ENCODE measurements at places on chromosomes 11 and 22.

- peaks cover 14% of the 10 kb centered on the region for H3K4me1 ChIP-seq
- DNase-seq: no peak
- H3K4me3 ChIP-seq: no peak overlapping the region
- H3K27ac ChIP-seq: no peak overlapping the region
- no peaks in the 10 kb centered on the region for H3K27me3 ChIP-seq
Measured at GRCh38 chr11:102566112-102566511, 35.6 kb upstream of the MMP7 start.

GRCh38 chr11:69290806-69291205 lies 3.1 kb upstream of the MYEOV start:
- no peak overlapping the region for H3K27ac ChIP-seq
- DNase-seq: no peak
- no peaks in the 10 kb centered on the region for H3K36me3 ChIP-seq

DNA sequence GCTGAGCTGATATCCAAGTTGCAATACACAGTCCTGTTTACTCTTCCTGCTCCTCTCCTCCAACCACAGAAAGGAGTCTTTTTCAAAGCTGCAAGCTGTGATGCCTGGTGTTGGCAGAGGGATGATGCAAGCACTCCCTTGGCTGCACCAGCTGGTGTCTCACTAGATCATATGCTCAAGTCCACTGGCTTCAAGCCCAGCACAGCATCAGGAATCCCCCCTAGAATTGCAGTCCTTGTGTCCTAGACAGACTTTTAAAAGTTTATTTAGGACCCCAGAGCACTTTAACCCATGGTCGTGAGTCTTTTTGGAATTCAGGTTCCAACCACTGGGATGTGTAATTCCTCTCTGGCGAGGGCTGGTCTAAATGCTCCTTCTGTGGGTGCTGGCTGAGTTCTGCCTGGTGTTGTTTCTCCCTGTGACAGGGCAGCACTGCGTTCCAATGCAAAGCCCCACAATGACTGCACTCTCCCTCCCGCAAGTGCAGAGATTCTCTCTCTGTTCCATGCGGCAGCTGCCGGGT lies 1.9 kb upstream of the HEPN1 start:
- H3K27ac ChIP-seq: no peak overlapping the region
- no peak for DNase-seq
- peaks cover 4% of the 10 kb centered on the region for H3K4me1 ChIP-seq
- H3K27me3 ChIP-seq: no peaks in the 10 kb centered on the region

DNA sequence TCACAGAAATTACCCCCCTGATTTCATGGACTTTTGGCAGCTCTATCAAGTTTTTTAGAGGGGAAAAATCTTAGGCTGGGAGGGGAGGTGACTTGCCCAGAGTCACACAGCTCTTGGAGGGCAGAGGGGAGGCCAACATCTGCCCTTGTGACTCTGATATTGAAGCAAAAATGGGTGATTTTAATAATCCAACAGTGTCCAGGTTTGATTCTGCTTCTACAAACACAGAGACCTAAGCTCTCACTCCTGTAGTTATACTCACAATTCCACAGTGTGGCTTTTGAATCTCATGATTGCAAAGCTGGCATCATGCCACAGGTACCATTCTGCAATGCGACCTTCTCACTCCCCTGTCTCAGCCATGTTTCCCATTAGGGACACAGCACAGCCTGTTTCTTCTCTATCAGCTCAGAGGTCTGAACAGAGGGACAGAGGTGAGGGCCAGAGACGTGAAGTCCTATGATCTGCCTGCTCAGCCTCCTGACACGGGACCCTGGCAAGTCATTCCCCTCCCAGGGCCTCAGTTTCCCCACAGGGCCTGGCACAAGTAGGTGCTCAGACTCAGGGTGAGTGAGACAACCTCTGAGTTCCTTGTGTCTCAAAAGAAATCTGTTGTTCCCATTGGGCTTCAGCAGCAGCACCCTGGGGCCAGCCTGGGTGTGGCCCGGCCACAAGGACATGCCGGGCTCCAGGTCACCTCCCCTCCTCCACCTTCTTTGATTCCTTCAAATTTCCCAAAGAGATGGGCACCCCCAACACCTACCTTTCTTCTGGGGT lies 766 bp downstream of the APOL2 start:
- no peaks in the 10 kb centered on the region for H3K27me3 ChIP-seq
- H3K27ac ChIP-seq: peak overlapping the region; percentile 81
- H3K4me1 ChIP-seq: peaks cover 46% of the 10 kb centered on the region
- peaks cover 22% of the 10 kb centered on the region for H3K36me3 ChIP-seq

GRCh38 chr11:24679821-24680351 lies 183.0 kb downstream of the LUZP2 start:
- no peaks in the 10 kb centered on the region for H3K36me3 ChIP-seq
- H3K4me1 ChIP-seq: no peaks in the 10 kb centered on the region
- no peaks in the 10 kb centered on the region for H3K27me3 ChIP-seq
- H3K27ac ChIP-seq: no peak overlapping the region

- no peak for DNase-seq
- no peak overlapping the region for H3K27ac ChIP-seq
- H3K27me3 ChIP-seq: no peaks in the 10 kb centered on the region
- H3K4me3 ChIP-seq: no peak overlapping the region
- H3K4me1 ChIP-seq: no peaks in the 10 kb centered on the region
- H3K36me3 ChIP-seq: no peaks in the 10 kb centered on the region
Measured at GRCh38 chr11:115178705-115179104, 325.5 kb downstream of the CADM1 start.

DNA sequence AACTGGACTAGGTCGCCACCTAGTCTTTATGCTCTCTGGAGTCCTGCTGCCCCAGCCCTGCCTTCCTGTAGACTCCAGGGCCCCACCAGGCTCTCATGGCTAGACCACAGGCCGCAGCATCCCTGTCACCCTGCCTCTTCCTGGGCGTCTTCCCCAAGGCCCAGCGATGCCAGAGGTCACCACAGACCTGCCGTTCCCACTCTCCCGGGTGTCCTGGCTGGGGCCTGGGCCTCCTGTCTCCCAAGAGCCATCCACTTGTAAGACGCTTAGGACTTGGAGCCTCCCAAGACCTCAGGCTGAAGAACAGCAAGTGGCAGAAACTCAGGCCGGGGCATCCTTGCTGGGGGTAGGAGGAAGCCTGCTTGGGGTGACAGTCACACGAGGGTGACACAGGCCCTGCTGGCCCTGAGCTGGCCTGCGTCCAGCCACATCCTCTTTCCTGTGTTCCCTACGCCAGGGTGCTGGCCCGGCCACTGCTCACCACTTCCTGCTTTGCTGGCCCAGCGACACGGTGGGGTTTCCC lies 2.0 kb upstream of the TCIRG1 start:
- H3K27me3 ChIP-seq: no peaks in the 10 kb centered on the region
- H3K4me1 ChIP-seq: peaks cover 46% of the 10 kb centered on the region
- no peak for DNase-seq
- peak overlapping the region; percentile 41 for H3K27ac ChIP-seq

DNA sequence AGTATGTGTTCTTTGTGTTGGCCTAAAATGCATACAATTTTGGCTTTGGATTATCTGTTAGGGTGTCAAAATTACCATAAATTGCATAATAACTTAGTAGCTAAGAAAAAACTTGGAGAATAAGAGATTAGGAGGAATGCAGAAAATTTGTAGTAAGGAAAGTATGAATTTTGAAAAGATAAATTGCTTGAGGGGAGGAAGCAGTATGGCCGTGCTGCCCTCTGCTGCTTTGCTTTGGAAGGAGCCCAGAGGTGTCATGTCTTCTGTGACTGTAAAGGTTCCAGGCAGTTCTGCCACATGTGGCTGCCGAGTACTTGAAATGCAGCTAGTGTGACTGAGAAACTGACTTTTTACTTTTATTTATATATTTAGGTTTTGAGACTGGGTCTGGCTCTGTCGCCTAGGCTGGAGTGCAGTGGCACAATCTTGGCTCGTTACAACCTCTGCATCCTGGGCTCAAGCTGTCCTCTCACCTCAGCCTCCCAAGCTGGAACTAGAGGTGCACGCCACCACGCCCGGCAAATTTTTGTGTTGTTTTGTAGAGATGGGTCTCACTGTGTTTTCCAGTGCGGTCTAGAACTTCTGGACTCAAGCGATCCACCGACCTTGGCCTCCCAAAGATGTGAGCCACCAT lies 1.8 kb downstream of the ADSL start:
- no peak overlapping the region for H3K4me3 ChIP-seq
- H3K27ac ChIP-seq: peak overlapping the region; percentile 81
- peaks cover 46% of the 10 kb centered on the region for H3K4me1 ChIP-seq

- no peaks in the 10 kb centered on the region for H3K27me3 ChIP-seq
- H3K36me3 ChIP-seq: no peaks in the 10 kb centered on the region
- peaks cover 8% of the 10 kb centered on the region for H3K4me1 ChIP-seq
- H3K27ac ChIP-seq: no peak overlapping the region
- no peak overlapping the region for H3K4me3 ChIP-seq
Measured at GRCh38 chr22:25395468-25395867, 169.0 kb upstream of the GRK3 start.
